Upper lobe of right lung (tissue), 1 donor: ENCODE measurements at places on chromosomes 2 and 18.

GRCh38 chr2:161415034-161415986 lies 787 bp upstream of the TBR1 start:
- DNase-seq: no peak

- no peak for DNase-seq
Measured at GRCh38 chr2:163779970-163780597, 44.3 kb upstream of the FIGN start.

GRCh38 chr2:152396051-152396511 lies 61.1 kb downstream of the FMNL2 start:
- no peak for DNase-seq

DNA sequence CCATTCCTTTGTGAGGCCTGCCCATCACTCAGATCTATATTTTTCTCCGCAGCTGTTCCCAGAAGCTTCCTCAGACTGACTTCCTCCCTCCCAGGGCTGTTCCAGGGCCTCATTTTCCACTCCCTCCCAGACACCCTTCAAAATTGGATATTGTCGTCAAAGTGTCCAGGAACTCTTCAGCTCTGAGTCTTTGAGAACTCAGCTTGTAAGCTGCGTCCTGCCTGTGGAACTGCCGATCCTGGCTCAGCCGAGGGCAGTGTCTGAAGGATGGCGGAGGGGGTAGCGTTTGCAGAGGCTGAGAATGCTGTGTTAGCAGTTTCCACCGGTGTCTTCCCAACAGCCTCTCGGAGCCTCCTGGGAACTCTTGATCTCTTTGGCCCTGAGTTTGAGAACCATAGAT lies 27.1 kb downstream of the NCK2 start:
- no peak for DNase-seq

DNA sequence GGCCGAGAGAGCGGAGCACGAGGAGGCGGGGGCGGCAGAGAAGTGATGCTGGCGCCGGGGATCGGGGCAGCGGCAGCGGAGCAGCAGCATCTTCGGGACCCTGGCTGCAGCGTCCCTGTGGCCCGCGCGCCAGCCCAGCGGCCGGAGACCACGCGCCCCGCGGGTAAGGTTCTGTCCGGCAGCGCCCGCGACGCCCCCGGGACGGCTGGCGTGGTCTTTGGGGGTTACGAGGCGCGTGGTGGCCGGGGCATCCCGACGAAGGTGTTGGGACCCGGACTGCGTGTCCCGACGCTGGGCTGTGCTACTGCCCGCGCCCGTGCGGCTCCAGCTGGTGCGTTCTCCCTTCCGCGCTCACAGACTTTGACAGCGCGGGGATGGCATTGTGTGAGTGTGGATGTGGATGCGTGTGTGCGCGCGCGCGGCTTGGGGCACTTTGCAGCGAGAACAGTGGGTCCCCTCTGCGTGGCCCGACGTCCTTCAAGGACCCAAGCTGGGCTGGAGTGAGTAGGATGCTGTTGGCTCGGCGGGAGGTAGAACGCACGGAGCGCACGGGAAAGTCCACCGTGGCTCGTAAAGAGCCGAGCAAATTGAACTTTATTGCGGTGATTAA lies 405.0 kb downstream of the XIRP2 start:
- peak; percentile 64 for DNase-seq

- DNase-seq: no peak
Measured at GRCh38 chr18:9775178-9775577, 67.1 kb downstream of the RAB31 start.

GRCh38 chr2:24972315-24972961 lies 683 bp upstream of the DNAJC27 start:
- no peak for DNase-seq

GRCh38 chr2:40964509-40965250 lies 512.8 kb upstream of the SLC8A1 start:
- no peak for DNase-seq
